ENCODE measurements at places on chromosomes 5 and 9.

DNA sequence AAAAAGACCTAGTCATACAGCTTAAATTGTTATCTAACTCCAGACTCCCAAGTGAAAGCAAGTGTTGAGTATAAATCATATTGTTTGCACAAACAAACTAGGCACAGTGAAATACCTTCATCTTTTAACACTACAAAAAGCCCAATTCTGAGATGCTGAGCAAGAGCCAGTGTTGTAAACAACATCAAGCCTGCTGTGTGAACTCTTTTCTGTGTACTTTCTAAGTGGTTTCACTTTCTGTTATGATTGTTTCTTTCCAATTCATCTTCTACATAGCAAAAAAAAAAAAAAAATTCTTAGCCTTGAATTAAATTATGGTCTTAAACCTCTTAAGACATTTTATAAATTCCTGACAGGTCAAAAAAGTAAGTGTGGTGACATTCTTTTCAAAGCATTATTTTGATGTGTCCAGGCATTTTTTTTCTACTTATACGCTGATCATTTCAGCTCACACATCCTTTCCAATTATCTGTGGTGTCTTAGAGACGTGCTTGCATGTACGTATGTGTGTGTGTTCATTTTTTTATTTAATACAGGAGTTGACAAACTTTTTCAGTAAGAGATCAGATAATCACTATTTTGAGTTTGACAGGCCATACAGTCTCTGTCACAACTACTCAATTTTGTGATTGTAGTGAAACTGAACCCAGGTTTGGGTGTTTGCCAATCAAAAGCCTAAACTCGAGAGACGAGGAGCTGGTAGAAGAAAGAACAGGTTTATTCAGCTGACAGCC is 556.1 kb downstream of the CDH9 start:
- no peak for DNase-seq

GRCh38 chr5:127429928-127430327 is 87.5 kb upstream of the PRRC1 start:
- DNase-seq, result no peak

- no peak for DNase-seq
These were observed 707 bp downstream of the PIP5K1B start for GRCh38 chr9:68705531-68706362.

DNA sequence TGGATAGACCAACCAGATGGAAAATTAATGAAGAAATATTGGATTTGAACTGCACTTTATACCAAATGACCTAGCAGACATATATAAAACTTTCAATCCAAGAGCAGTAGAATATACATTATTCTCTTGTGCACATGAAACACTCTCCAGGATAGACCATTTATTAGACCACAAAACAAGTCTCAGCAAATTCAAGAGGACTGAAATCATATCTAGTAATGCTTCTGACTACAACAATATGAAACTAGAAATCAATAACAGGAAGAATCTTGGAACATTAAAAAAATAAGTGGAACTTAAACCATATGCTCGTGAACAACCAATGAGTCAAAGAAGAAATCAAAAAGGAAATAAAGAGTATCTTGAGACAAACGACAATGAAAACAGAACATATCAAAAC is 150.0 kb upstream of the CD180 start:
- DNase-seq, result no peak

- no peak for DNase-seq
These were observed 130.0 kb downstream of the MVB12B start for GRCh38 chr9:126456441-126457174.

DNA sequence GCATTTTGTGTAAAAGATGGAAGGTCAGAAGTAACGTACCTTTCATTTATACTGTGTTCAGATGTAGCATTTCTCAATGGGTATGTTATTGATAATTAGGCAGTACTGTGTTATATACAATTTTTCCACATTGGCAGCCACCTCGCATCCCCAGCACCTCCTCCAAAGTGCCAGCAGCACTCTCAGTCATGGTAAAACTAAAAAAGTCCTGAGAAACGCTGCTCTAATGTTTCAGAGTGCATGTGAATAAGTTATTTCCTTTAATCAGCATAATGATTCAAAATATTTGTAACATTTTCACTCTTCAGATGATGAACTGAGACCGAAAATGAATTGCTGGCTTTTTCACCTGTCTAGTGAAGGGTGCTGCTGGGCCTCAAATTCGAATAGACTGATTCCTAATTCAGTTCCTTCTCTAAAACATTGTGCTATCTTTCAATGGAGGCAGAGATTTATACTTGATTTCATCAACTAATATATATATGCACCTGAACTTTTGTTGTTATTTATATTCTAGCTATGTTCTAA is 79.9 kb upstream of the ANKRD55 start:
- DNase-seq, result no peak

DNA sequence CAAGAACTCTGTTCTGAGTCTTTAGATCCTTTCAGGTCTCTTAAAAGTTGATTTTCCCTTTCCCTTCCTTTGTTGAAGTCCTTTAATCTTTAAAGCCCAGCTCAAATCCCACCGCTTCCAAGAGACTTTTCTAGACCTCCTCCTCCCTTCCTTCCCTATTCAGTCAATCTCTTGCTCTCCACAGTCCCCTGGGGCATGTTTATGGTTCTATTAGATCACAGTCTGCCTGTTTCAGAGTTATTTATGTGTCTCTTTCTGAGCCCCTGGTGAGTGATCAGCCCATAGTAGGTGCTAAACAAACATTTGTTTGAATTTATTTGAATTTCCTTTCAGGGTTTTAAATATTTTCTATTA is 7.2 kb upstream of the ARSI start:
- no peak for DNase-seq

DNA sequence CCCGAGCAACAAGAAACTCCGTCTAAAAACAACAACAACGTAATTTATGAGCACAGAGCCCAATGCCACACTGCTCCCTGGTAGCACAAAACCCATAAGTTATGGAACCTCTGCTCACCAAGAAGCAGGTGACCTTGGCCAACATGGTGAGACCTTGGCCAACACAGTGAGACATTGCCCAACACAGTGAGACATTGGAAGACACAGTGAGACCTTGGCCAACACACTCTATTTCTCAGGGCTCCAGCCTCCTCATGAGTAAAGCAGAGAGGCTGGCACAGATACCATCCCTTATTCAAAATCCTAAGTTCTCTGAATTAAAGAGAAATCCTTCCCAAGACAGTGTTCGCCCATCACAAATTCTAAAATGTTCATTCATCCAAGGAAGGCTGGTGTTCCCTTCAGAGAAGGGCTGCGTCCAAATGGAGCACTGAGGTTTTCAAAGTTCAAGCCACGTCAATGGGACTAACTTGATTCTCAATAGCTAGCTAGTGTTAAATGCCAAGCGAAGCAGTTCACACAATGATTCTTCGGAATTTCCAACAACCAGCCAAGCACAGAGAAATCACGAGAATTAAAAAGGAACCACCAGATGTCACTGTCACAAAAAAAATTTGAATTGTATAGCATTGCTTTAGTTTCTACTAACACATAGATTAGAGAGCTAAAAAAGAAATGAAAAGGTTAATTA is 29.5 kb downstream of the TTC39B start:
- no peak for DNase-seq

DNA sequence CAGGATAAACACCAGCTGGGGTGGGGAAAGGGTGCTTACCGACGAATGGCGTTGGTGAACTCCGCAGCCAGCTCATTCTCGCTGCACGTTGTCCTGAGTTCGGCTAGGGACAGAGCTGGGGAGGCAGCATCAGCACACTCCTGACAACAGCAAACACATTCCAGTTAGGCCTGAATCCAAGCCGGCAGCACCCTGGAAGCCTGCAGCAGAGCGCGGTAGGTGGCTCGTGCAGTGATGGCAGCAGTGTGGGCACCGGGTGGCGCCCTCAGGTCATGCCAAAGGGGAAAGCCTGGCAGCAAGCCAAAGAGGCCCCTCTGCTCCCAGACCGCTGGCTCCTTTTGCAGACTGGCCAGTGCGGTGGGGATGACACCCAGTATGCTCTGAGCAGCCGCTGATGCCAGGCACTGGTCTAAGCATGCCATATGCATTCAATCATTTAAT is 66.9 kb downstream of the DCP2 start:
- no peak for DNase-seq

GRCh38 chr5:167754501-167755021 is 536.9 kb upstream of the WWC1 start:
- DNase-seq, result no peak

DNA sequence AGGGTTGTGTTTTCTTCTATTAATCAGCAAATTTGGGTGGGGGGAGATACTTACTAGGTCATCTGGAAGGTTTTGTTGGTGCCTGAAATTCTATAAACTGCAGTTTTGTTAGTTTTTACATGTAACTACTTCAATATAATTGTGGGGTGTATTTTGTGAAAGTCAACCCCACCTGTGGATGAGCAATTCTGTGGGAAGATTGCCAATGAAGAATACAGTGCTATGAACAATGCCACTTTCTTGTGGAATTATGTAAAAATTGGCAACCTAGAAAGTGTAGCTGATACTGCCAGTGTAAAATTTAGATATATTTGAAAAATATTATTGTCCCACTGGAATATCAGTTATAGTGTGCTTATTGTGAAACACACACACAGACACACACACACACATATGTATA is 80.7 kb downstream of the VCAN start:
- no peak for DNase-seq

DNA sequence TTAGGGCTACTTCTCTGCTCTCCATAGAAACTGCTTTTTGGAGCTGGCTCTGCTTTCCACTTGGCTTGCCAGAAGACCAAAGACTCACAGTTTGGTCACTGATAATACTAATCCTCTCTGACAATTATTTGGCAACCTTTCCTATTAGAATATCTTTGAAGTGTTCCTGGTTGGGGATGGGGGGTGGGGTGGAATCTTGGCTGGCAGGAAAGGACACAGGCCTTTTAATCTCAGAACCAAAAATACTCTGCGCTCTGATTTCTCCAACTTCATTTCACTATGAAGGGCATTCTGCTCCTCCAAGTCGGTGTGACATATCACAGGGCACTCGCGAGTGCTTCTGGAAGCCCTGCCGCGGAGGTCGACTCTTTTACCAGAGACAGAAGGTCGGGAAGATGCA is 1329.0 kb upstream of the WWC1 start:
- DNase-seq, result no peak

- DNase-seq, result no peak
These were observed 119.5 kb upstream of the PLCXD3 start for GRCh38 chr5:41629897-41630296.

DNA sequence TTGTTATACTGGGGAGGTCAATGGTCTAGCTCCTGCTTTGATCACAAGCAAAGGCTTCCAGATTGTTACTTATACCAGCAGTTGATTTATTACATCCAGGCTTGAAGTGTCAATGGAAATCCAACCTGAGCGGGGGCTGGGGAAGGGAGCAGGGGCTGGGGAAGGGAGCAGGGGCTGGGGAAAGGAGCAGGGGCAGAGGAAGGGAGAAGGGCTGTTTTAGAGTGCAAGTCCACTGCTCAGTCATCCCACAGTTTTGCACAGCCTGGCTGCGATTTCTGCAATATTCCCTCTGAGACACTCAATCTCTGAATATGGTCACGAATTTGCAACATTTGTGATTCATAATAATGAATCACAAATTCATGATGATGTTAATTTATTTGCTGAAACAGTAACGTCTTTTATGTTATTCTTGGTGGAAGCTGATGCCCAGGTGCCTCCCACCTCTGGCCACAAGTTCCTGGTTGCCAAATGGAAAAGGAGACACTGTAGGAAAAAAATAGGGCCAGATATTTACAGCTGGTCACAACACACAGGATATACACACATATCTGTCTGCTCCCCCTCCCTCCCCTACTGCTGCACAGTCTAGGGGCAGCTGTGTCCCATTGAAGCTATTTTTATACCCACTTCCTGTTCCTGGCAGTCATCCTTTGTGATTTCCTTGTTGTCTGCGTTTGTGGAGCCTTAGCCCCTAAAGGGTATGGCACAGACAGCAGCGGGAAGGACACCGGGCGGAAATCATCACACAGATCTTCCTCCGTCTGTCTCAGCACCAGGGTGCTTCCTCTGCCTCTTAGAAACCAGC is 325.1 kb downstream of the GADD45G start:
- DNase-seq, result no peak

- no peak for DNase-seq
These were observed 209.1 kb downstream of the TARS1 start for GRCh38 chr5:33649549-33650482.

DNA sequence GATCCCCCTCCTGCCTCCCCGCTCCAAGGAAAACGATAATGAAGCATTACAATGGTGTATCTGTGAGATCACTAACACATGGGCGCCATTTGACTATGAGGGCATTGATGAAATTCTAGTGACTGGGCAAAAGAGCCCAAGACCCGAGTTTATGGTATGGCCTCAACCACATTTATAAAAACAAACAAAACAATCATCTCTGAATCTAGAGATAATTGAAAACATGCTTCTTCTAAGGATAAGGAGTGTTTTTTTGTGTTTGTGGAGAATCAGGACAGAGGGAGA is 100.9 kb upstream of the SEMA6A start:
- DNase-seq, result no peak

DNA sequence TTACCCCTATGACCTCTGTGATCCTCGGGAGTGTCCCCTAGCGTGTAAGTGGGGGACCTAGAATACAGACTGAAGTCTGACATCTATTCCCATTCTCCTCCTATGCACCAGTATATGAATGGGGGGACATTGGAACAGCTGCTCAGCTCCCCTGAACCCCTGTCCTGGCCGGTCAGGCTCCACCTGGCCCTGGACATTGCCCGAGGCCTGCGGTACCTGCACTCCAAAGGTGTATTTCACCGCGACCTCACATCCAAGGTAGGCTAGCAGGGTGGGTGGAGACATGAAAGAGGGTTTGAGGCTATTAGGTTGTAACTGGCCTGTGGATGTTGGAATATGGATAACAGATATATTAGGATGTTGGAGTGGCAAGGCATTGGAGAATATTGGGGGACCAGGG is 1.7 kb downstream of the TESK1 start:
- DNase-seq, result no peak

GRCh38 chr5:78659714-78660113 is 11.1 kb upstream of the LHFPL2 start:
- no peak for DNase-seq

DNA sequence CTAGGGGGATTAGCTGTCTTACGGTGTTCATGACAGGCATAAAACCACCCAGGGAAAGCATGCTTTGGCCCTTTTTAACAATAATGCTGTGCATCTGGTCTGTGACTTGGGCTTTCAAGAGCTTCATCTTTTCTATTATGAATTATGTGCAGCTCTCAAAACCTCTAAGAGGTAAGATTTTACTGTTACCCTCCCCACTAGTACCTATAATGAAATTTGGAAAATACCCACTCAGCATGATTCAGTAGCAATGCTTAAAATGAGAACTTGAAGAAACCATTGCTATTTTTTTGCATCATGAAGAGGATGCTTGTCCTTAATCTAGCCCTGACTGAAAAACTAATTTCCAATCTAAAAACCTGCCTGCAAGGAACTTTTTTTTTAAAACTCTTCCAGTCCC is 5.8 kb upstream of the LHFPL2 start:
- no peak for DNase-seq
